ENCODE measurements at places on chromosomes 4 and X.

DNA sequence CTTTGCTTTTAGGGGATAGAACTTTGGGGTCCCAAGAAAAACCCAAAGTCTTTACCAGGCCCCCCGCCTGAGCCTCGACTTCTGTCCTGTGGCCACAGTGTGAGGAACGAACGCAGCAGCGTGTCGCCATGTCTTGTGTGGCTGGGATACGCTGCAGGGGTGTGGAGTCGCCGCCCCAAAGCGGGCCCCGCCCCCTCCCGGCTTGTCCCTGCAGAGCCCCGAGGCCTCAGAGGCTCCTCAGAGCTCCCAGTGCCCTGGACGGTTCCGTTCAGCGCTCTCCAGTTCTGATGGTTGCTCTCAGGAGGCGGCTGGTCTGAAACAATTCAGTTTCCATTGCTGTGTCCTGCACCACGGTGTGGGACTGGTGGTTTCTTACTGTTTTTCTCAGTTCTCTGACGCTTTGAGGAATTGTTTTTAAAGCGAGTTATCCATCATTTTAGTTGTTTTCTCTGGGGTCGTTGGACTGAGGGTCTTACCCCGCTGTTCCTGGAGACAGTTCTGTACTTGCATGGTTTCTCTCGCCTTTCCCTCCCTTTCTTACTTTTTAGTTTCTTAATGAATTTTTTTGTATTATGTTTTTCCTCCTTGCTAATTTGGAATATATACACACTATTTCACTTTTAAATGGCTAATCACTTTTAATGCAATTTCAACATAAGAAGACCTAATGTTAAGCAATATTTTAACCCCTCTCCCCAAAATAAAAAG lies 1.6 kb upstream of the IDUA start:
- DNase-seq = peak; percentile 42

GRCh38 chr4:83561381-83561780 lies 25.5 kb downstream of the GPAT3 start:
- DNase-seq = no peak

- DNase-seq = no peak
Measured at GRCh38 chr4:173367285-173367684, 3.5 kb upstream of the SAP30 start.

DNA sequence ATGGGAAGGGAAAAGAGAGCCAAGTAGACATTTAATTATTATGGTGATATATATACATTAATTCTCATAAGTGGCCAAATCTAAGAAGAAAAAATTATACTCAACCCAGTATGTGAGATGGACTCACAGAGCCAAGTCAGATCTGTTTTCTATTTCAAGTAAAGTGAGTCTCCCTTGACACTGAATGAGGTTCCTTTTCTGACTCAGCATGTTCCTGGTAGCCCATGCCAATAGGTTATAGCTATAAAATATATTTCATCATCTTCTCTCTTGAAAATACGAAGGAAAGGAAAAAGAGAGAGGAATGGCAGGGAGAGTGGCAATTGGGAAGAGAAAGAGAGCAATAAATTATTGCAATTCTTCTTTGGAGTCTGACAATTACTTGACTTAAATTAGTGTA lies 68.8 kb upstream of the GRIA2 start:
- DNase-seq = no peak

DNA sequence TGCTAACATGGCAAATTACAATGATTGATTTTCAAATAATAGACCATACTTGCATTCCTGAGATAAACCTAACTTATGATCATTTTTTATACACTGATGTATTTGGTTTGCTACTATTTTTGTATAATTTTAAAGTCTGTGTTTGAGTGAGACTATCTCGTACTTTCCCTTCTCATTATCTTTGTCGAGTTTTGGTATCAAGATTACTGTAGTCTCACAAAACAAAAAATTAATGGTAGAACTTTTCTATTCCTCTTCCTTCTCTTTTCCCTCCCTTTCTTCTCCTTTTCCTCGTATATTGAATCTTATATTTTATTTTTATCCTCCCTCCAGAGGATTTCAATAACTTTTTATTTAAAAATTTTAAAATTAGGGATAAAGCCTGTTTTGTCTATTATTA lies 41.5 kb downstream of the RGS12 start:
- no peak for DNase-seq

GRCh38 chr4:18197467-18197866 lies 175.9 kb upstream of the LCORL start:
- DNase-seq = no peak

DNA sequence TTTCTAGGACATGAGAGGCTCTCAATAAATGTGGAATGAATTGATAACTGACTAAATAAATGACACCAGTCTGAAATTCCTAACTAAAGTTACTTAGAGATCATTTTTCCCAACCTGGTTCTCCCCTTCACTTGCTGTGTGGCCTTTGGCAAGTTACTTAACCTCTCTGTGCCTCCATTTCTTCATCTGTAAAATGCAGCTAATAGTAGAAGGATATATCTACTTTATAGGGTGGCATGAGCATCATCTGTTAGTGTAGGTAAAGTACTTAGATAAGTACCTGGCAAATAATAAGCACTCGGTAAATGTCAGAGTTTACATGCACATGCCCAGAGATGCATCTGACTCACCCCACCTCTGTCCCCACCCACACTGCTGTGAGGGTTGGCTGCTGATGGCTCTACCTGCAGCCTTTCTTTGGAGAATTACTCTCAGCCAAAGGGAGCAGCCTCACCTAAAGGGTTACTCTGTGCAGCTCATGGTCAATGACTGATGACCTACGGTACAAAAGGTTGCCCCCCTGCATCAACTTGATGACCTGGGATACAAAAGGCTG lies 139.3 kb downstream of the CHIC2 start:
- no peak for DNase-seq

DNA sequence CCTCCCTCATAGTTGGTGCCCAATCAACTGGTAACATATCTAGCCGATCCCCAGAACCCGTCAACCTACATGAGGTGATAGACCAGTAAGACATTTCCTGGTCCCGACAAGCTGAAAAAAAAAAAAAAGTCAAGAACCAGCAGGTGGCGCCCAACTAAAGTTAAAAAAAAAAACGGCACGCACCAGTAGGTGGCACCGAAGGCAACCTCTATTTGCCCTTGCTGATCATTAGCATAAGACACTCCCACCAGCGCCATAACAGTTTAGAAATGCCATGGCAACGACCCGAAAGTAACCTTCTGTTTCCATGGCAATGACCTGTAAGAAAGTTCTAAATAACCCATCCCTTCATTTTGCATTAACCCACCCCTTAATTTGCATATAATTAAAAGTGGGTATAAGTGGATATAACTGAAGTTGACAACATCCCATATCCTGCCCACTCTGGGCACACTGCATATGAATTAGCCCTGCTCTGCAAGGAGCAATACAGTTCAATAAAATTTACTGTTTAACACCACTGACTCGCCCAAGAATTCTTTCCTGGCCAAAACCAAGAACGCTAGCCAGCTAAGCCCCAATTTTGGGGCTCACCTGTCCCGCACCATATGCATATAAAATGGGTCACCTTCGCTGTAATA lies 83.9 kb upstream of the SPANXB1 start:
- no peak for DNase-seq

DNA sequence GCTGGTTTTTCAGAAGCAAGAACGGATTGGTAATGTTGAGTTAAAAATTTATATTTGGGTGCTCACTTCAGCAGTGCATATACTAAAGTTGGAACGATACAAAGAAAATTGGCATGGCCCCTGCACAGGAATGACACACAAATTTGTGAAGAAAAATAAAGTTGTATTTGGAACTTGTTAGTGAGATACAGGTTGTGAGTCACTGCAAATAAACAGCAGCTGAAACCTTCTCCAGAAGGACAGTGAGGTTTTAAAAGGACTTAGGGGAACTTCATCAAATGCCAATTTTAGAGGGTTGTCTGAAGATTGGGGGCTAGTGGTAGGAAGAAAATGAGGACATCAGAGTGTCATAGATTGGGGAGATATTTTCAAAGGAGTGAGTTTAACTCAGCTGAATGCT lies 79.7 kb upstream of the ELOVL6 start:
- no peak for DNase-seq

DNA sequence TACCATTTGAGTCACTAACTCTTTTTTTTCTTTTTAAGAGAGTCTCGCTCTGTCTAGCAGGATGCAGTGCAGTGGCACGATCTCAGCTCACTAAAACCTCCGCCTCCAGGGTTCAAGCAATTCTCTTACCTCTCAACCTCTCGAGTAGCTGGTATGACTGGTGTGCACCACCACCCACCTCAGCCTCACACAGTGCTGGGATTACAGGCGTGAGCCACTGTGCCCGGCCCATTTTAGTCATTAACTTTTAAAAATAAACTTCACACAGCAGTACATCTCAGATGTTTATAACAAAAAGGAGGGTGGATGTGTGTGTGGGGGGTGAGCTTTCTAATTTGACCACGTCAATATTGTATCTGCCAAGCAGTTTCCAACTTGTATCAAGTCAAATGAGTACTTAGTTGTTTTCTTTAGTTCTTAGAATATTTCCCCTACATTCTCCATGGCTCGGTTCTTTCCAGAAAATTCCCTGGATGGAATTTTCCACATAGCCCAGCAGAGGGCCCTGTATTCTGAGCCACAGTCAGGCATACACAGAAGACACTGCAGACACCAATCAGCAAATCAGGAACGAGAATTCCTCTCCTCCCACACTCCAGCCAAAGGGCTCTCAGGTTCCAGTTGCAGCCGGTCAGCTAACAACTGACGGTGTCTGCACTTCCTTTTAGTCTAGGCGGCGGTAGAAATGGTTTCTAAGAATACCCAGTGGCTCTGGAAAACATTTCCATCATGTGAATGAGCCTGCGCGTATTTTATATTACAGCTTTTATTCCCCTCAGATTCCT lies 20.1 kb upstream of the ARAF start:
- DNase-seq = no peak

- DNase-seq = no peak
Measured at GRCh38 chr4:56787380-56787779, 34.1 kb downstream of the SPINK2 start.

DNA sequence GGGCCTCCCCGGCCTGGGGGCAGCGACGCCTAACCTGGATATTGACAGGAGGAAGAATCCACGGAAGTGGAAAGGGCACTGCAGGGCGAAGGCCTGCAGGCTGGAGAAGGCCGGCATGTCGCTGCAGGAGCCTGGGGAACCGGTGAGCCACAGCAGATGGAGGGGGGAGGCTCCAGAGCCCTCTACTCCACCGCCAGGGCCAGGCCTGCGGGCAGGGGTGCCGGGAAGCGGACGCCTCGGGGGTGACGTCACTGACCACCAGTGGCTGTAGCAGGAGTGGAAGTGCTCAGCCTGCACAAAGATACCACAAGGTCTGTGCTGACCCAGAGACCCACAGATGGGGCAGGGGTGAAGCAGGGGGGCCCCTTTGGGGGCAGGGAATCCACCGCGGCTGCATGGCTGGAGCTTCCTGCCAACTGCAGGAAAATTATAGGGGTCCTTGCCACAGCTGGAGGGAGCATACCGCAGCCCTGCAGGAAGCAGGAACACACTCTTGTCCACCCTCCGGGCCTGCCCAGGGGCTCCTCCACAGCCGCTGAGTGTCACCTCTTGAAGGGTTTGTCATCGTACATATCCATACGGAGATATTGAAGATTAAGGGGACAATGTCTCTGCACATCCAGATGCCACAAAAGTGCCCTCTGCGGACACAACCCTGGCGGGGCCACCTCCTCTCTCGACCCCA lies 7.6 kb upstream of the HTRA3 start:
- DNase-seq = no peak

- no peak for DNase-seq
Measured at GRCh38 chr4:26372525-26373172, 51.8 kb downstream of the RBPJ start.

DNA sequence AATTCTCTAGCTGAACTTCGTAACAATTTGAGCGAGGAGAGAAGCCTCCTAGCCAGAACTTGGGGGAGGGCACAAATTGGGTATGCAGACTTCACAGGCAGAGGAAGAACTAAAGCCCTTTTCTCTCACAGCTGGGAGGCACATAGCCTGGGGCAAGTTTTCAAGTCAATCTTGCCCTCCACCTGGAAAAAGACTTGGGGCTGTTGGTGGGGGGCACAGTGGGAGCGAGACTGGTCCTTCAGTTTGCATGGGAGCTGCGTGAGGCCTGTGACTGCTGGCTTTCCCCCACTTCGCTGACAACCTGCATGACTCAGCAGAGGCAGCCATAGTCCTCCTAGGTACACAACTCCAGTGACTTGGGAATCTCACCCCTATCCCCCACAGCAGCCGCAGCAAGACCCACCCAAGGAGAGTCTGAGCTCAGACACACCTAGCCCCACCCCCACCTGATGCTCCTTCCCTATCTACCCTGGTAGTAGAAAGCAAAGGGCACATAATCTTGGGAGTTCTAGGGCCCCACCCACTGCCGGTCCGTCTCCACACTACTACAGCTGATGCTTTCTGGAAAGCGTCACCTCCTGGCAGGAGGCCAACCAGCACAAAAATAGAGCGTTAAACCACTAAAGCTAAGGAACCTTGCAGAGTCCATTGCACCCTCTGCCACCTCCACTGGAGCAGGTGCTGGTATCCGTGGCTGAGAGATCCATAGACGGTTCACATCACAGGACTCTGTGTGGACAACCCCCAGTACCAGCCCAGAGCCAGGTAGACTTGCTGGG lies 160.8 kb downstream of the CBLL2 start:
- DNase-seq = no peak

GRCh38 chrX:48560681-48561080 lies 13.6 kb upstream of the RBM3 start:
- no peak for DNase-seq

- DNase-seq = peak; percentile 19
Measured at GRCh38 chr4:56976837-56977320, 527 bp downstream of the NOA1 start.

GRCh38 chrX:84475101-84475500 lies 27.2 kb downstream of the HDX start:
- DNase-seq = no peak

GRCh38 chr4:53644607-53645006 lies 53.3 kb upstream of the LNX1 start:
- no peak for DNase-seq

GRCh38 chr4:185086053-185086452 lies 57.0 kb upstream of the SLC25A4 start:
- DNase-seq = no peak
